ENCODE measurements at places on chromosomes 4 and X.

DNA sequence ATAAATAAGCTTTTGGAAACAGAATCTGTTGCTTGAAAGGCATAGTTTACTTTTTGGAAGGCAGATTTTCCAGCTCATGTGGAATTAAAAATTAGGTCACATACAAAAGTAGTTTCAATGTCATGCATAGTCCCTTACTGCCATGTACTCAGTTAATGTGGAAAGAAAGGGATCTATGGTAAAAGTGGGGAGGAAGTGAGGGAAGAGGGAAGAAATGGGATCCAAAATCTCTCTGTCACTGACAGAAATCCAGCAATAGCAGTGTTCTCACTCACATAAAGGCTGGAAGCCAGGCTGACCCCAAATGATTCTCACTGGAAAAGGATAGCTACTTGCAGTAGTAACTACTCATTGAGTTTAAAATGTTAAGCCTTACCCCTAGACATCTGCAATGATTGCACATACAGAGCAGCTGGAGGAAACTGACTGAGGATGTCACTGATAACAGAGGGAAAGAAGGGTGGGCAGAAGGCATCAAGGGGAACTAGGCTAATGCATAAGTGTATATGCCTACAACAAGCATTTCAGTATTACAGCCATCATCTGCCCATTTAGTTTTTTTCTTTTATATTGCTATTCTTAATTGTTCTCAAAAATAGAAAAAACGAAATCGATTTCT, 445.6 kb downstream of the FAT4 start:
- no peak for DNase-seq

- no peak for DNase-seq
Measured at GRCh38 chrX:42090395-42090794, 167.0 kb upstream of the CASK start.

DNA sequence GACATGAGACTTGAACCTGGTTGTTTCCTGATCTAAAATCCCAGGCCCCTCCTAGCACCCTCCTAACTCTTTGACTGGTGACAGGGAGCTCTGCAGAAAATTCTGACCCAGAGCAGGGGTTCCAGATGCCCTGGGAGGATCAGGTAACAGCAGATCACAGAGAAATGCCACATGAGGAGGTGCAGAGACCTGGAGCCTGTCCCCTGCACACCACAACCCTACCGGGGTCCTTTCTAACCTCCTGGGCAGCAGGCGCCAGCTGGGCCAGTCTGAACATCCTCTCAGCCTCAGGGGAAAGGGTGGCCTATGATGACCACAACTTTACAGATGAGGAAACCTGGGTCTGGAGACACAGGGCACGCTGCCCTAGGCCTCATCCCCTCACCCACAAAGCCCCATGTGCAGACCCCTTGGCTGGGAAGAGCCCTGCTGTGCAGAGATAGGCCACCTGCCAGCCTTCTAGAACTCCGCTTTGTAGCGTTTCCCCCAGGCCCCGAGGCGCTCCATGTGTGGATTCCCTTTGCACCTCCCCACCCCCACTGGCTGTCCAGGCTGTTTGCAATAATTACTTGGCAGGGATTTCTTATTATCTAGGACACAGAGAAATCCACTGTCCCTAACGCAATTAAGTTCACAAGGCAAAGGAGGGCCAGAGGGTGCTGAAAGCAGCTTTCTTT, 36.5 kb downstream of the WDR1 start:
- DNase-seq = no peak

DNA sequence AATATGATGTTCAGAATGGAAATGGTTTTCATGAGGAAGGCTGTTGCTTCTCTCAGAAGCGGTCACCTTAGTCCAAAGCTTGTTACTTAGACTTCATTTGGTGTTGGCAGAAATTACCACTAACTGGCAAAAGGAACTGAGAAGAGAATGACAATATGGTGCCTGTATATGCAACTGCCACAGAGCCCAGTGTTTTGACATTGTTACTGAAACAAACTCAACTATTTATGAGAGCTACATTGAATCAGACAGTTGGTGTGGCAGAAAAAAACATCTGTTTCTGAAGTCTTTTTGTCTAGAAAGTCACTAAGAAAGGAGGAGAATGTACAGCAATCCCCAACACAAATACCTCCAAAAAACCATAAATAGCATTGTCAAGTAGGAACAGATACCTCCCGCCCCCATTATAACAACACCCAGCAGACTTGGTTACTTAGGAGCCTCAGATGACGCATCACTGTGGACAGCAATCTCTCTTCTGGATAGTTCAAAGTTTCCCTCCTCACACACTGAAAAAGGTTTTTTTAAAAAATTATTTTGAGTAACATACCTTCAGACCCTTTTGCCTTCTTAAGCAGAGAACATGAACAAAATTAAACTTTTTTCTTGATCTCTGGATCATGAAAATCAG, 92.2 kb downstream of the MAML3 start:
- DNase-seq = no peak

GRCh38 chr4:185872747-185873380, 60.9 kb upstream of the SORBS2 start:
- DNase-seq = no peak

- DNase-seq = no peak
Measured at GRCh38 chr4:144461906-144462305, 184.1 kb upstream of the HHIP start.

DNA sequence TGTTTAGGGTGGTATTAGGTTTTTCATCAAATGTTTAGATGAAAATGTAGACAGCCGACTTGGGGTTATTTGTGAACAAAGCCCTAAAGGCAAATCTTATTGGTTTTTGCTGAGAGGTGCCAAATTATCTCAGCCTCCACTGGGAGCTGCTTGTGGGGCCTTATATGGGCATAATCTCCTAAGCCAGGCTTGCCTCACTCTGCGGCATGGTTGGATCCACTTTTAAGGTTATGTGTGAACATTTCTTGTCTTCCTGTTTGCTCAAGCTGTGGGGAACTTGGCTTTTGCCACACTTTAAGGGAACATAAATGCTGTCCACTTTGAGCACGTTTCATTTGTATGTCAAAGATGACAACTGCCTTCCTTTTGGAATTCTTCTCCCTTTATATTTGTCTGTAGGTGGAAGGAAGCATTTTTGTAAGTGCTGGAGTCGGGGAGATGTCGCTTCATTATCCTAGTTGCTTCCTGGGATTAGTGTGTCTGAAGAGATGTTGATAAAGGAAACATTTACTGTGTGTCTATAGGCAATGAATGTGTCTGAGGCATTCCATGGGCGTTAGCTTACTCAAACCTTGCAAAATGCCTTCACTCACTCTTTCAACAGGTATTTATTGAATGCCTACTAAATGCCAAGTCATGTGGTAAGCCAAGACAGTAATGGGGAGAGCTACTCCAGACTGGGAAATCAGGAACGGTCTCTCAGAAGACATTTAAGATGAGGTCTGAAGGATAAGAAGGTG, 78.3 kb downstream of the SLC9A6 start:
- DNase-seq = no peak

- no peak for DNase-seq
Measured at GRCh38 chr4:159980826-159981468, 878.1 kb downstream of the RAPGEF2 start.

DNA sequence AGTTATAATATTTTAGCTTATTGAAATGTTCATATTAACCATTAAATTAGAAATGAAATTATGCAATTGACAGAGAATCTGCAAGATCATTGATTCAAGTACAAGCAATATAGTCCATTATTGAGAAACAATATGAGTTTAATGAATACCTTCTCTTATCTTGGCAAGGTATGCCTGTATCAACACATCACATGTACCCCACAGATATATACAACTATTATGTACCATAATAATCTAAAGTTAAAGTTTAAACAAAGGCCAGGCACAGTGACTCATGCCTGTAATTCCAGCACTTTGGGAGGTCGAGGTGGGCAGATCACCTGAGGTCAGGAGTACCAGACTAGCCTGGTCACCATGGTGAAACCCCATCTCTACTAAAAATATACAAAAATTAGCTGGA, 514.7 kb downstream of the PCDH7 start:
- no peak for DNase-seq

DNA sequence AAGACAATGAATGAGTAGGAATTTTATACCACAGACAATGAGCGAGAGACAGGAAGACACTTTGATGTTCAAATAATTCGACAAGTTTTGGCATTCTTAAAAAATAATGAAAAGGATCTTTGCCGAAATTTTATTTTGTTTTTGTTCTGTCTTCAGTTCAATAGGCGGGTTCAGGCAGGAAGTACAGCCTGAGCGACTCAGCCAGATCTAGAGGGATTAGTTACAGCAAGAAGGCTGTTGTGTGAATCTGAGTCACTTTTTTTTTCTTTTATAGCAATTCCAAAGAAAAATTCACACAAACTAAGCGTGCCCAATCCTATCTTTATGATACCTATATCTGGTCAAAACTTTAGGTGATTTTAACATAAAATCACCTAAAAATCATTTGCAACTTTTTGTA, 505.4 kb upstream of the FAM241A start:
- no peak for DNase-seq

GRCh38 chr4:96784336-96784735, 944.4 kb downstream of the PDHA2 start:
- DNase-seq = no peak

- DNase-seq = no peak
Measured at GRCh38 chr4:162510115-162510514, 346.3 kb upstream of the FSTL5 start.

DNA sequence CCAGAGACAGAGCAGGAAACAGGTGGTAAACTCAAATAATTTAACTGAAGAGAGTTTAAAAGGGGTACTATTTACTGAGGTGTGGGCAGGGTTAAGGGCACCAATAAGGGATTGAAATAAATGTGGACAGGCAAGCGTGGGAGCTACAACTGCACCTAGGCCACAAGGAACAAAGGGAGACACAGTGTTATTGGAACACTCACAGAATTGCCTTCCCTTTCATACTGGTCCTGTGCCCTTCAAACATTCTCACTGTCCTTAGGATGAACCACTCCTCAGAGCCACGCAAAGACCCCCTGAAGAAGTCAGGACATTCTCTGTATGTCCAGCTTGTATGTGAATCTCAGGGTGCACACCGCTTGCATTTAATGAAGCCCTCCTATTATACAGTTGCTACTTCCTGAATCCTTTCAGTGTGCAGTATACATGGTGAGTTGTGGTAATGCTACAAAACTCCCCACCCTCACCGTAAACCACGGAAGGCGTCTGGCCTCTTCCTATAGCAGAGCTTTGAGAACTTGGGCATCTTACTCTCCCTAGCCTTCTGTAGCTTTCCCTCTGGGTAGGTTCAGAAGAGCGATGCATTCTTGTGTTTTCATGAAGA, 9.6 kb upstream of the MRPL1 start:
- no peak for DNase-seq

All from cortex of kidney (tissue), 1 donor.